ENCODE measurements at places on chromosomes 2 and 18.

GRCh38 chr2:96130483-96130882 lies 7.8 kb downstream of the ASTL start:
- no peak for DNase-seq

GRCh38 chr2:136404176-136404575 lies 286.2 kb upstream of the CXCR4 start:
- DNase-seq = peak; percentile 93

- DNase-seq = no peak
Observed at GRCh38 chr2:33784488-33784887, 185.4 kb upstream of the FAM98A start.

DNA sequence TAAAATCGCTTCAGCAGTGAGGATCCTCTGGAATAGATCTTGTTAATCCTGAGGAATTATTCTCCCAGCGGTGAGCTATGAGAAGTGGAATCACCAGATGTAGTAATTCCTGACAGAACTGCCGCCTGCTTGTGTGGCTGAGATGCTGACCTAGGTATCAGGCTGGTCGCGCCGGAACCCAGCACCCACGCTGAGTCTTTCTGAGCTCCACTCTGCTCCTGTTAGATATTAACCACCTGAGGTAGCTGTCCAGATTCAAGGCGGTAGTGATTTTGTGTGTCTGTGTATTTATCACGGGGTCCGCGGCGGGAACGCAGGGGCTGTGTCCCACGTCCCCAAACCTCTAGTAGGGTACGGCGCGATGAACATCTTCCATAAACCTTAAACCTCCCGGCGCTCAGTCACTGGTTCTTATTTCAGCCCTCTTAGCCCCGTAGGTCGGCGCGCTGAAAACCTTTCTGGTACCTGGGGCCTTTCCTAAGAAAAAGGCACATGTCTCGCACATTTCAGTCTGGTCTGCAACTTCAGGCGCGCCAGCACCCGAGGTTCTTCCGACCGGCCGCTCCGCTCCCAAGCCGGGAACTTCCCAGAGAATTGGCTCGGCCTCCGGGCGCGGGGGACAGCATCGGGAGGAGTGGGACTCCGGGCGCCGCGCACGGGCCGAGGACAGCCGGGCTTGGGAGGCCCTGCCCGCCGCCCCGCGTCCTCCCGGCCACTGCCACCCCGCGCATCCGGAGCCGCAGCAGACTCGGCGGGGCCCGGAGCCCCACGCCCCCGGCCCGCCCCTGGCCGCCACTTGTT lies 542 bp upstream of the CNNM3 start:
- no peak for DNase-seq

- DNase-seq = no peak
Observed at GRCh38 chr2:6959751-6960150, 42.5 kb downstream of the RNF144A start.

- DNase-seq = no peak
Observed at GRCh38 chr2:42863320-42863719, 70.9 kb upstream of the HAAO start.

GRCh38 chr2:233082222-233082930 lies 22.2 kb downstream of the INPP5D start:
- DNase-seq = no peak

- no peak for DNase-seq
Observed at GRCh38 chr18:6505498-6505875, 90.8 kb upstream of the L3MBTL4 start.

DNA sequence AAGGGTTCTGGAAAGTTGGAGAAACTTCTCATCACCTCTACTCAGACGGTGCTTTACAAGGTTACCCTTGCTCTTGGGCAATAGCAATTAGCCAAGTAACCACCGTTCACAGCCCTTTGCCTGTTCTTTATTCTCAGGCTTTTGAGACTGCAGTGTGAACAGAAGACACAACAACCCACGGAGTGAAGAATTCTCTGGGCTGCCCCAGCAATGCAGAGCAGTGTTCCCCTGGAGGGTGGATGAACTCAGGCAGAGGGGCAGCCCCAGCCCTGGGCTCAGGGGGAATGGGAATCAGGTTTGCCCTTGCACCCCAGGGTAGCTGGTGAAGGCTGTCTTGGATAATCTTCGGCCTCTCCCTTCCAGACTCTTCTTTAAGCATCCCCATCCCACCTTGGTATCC lies 69.1 kb downstream of the MCFD2 start:
- DNase-seq = no peak

DNA sequence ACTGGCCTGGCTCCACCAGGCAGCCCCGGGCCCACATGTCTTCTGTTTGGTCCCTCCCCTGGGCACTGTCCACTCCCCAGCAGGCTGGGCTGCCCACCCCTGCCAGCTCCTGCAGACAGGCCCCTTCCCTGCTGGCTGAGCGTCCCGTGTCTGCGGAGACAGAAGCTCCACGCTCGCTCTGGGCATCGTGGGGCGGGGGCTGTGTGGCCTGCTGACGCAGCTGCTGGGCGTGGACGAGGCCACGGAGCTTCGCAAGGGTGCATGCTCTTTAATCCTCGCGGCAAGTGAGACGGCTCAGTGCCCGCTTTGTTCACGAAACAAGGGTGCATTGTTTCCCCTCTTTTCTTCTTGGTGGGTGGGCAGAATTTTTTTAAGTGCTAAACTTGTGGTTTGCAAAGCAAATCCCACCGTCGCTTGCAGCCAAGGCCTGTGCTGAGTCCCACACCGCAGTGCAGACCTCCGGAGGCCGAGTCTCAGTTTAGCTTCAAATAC lies 132.8 kb upstream of the CTDP1 start:
- DNase-seq = no peak

All from NCI-H446 (cell line).